ENCODE measurements at places on chromosomes 5 and 9.

GRCh38 chr5:124536333-124536732, 210.1 kb downstream of the ZNF608 start:
- DNase-seq = no peak

DNA sequence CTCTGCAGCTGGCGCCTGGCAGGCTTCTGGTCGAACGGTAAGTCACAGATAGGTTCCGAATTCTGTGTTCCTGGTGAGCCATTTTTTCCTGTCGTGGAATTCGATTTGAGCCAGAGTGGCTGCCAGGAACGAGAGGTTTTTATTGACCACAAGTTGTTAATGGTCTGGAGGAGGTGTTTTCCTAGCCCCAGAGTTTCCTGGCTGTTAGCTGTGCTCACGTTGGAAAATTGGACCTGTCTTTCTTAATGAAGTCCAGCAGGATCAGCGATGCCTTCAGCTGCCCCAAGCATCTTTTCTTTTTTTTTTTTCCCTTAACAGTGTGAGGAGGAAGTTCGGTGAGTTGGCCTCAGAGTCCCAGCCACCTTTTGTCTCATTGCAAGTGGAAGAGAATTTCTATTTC, 62.9 kb downstream of the COL5A1 start:
- no peak for DNase-seq

GRCh38 chr9:22838266-22838665, 391.6 kb downstream of the DMRTA1 start:
- no peak for DNase-seq

DNA sequence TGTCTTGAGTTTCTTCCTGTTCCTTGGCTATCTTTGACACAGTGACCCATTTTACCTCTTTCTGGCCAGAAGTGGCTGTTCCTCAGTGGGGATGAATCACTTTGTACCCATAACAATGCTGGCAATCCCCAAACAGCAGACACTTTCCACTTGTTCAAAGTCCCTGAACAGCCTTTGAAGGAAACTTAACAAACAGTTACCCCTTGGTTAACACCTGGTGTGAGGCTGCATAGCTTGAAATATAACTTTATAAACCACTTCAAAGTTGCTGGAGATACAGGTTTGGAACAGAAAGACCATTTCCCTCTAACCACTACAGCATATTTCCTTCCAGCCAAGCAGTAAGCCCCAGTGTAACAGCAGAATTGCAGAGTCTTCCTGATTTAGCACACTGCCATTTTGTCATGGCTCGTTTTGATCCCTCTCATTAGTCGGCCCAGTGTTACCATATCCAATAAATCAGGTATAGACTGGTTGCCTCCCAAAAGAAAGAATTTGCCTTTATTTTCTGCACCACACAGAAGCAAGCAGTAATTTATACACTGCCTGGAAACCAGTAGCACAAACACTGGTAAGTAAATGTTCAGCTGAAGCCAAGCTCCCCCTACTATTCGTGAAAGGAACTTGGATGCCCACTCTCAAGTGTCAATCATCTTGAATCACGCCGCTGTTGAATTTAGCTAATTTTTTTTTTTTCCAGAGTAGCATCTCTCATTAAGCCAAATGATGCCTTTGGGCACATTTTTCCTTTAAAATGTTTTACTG, 225.9 kb downstream of the PIK3R1 start:
- DNase-seq = peak; percentile 12

DNA sequence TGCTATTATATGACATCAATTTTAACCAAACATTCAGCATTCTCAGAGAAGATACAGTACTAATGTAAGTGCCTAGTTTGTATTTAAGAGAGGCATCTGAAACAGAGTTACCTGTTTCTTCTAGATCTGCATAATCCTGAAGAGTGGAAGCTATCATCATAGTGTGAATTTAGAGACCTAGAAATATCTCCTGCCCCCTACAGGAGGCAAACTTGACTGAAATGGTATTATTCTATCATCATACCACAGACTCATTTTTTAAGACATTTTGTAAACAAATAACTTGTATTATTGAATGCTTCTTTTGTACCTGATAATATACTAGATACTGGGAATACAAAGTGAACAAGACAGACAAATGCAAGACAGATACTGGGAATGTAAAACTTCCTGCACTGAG, 216.8 kb upstream of the RPS23 start:
- no peak for DNase-seq

DNA sequence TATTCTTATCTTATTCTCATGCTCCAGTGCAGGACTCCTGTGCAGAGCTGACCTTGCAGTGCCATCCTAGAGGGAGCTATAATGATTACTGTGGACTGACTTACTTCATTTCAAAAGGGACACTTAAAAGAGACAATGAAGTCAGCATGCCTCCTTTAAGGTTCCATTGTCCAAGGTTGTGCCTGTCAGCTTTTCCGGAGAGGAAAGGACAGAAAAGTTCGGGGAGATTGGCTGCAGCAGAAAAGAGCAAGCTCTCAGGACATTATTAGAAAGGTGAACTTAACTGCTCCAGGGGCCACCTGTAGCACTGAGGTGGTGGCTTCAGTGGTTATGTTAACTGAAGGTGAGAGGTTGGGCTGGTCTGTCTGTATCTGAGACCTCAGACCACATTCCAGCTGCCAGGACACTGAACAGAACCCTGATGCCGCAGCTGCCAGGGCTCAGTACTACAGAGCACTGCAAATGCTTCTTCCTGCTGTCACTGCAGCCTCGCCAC, 112.9 kb downstream of the ST8SIA4 start:
- no peak for DNase-seq

GRCh38 chr5:54834121-54834842, 151.1 kb downstream of the ESM1 start:
- DNase-seq = no peak

DNA sequence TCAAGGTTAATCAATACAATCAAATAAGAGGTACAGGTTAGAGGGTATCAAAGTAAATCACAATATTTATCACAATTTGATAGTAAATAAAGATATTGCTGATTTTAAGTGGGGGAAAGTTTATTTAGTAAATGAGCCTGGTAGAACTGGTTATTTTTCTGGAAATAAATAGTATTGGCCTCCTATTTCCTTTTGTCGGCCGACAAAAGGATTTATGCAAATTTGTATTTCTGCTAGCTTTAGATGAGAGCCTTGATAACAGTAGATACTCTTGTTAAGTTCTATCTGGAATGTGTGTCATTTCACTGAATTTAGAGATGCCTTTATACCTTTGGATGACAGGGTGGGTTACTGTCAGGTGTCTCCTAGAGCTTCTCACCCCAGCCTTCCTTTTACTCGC, 17.8 kb upstream of the SPATA31E1 start:
- no peak for DNase-seq

DNA sequence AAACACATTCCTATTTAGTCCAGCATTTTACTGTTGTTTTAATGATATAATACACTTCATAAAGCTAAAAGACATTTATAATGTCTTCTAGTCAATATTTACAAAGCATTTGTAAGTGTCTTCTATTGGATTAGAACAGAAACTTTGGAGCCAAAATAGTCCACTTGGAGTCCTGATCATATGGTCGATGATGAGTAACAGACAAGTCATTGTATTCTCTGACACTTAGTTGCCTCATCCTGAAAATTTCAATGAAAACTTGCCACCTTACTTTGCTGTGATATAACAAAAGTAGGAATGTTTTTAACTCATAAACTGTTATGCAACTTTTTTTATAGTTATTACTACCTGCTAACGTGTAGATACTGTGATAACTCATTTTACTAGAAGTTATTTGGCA, 132.5 kb downstream of the GABRB2 start:
- DNase-seq = no peak

GRCh38 chr9:16136961-16137360, 584.1 kb downstream of the CCDC171 start:
- DNase-seq = no peak

- DNase-seq = no peak
Observed at GRCh38 chr5:139994234-139994633, 48.9 kb downstream of the NRG2 start.

GRCh38 chr9:95349091-95350038, 31.9 kb upstream of the FANCC start:
- no peak for DNase-seq

DNA sequence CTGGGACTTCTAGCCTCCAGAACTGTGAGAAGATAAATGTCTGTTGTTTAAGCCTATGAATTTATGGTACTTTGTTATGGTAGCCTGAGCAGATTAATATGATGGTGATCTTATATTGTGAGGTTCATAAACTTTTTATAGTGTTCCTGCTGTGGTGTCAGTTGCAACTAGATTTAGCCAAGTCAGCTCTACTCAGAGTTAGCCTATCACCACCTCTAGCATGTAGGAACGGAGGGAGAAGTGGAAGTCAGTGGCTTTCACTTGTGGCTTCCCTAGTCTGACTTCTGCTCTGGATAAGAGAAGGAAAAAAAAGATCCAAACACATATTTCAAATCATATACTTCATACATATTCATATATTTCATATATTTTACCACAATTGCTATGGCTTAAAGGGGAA, 6.6 kb downstream of the POC5 start:
- no peak for DNase-seq

DNA sequence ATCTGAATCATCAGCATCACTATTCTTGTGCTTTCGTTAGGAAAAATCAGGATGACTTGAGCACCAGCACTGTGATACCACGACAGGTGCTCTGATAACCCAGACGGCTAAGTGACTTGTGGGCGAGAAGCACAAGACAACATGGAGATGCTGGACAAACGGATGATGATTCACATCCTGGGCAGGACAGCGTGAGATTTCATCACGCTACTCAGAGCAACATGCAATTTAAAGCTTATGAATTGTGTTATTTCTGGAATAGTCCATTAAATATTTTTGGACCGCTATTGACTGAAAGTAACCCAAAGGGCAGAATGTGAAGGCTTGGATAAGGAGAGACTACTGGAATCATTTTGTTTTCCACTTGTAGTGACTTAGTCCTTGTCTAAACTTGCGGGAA, 114.8 kb upstream of the DAPK1 start:
- DNase-seq = no peak

- no peak for DNase-seq
Observed at GRCh38 chr5:38673671-38674071, 117.2 kb upstream of the LIFR start.

DNA sequence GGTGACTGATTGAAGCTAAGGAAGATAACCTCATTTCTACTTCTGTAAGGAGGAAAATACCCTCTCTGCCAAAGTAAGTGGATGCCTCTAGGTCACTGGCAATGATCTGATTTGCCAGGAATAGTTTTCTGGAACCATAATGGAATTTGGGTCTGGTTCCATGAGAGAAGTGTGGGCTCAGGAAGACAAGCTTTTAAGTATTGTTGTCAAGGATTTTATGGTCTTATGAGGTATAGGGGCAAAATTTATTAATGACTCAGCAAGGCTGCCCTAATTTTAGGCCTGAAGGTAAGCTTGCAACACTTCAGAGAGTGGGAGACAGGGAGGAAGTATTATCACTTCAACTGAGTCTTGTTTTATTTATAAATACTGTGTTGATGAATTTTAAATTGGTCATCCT, 322.6 kb upstream of the ACTBL2 start:
- no peak for DNase-seq

DNA sequence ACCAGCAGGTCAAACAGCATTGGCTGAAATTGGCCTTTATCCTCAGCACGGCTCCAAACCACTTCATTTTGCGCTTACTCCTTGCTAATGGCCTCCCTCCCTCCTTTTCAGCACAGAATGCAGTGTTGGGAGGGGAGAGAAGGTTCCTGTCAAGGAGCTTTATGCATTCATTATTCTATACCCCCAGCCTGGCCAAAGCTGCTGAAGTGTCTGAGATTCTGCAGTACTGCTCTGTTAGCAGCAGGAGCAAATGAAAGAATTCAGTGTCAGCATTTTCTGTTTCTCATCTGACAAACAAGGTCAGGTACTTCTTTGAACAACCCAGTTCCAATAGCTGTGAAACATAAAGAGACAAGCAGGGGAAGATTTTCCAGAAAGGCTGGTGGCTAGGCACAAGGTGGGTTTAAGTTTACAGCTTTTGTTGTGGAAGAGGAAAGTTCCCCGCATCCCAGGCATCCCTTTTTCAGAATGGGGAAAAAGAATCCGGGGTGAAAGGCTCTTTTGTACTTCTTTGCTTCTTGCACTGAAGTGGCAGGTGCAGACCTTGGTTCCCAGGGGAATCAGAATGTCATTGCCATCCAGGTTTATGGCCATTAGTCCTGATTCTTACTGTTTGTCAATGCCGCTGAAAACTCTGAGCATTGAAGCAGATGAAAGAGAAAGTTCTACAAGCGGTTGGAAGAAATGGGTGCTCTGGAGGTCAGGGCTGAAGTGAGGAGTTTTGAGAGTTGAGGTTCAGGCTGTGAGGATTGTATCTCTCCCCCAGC, 109.3 kb upstream of the APC start:
- DNase-seq = no peak

DNA sequence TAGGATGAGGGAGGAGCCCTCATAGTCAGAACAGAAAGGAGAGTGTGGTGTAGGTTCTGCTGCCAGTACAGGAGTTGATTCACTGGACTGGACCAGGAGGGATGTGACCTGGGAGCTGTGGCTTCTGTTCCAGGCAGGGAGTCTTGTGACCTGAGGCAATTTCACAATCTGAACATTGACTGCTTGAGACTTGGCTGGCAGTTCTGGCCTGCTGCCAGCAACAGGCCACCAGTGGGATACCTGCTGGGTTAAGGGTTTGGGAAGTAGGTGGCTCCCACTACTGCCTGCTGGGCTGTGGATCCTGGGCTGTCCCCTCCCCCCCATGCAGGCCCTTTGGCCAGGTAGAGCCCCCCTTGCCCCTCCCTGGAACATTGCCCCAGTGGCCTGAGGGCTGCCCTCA, 268.6 kb upstream of the ARRDC3 start:
- DNase-seq = no peak

DNA sequence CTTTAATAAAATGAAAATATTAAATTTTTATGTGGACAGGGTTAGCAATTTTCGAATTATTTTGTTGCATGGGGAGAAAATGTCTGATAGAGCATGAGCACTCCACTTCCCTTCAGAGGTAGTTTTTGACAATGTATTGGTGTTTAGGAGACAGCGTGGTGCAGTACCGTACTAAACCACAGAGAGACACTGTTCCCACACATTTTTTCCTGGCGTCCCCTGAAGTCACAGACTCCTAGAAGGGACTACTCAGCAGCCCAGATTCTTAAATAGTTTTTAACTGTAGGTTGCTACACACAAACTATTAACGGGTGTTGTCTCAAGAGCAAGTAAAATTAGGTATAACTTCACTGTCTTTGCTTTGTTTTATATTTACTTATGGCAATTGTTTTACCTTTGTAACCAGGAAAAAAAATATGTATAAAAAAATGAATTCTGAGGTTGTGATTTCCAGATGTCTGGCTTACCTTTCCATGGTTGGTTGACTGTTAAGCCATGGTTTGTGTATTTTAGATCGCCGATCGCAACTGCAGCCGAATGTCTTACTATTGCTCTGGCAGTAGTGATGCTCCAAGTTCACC, 171.2 kb downstream of the DOCK8 start:
- DNase-seq = peak; percentile 23

- no peak for DNase-seq
Observed at GRCh38 chr9:136362450-136362784, 1.1 kb downstream of the DNLZ start.

DNA sequence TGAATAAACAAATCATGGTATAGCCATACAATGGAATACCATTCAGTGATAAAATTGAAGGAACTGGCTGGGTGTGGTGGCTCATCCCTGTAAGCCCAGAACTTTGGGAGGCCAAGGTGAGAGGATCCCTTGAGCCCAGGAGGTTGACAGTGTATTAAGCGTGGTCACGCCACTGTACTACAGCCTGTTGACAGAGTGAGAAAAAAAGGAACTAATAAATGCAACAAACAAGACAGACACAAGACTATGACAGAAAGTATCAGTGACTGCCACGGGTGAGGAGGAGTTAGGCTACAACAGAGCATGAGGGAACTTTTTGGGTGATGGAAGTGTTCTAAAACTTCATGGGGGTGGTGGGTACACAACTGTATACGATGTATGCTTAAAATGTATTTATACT, 2.2 kb downstream of the FNIP1 start:
- no peak for DNase-seq

Measured in stimulated activated CD4-positive, alpha-beta T cell treated with anti-CD3 and anti-CD28 coated beads, Interleukin-4, amount 100 ng/mL, for 24 hours (primary cell).